Nephron progenitor cell (in vitro differentiated cells): ENCODE measurements at places on chromosomes 2 and 18.

GRCh38 chr2:230676546-230676945 lies 36.1 kb upstream of the CAB39 start:
- peaks cover 9% of the 10 kb centered on the region for H3K4me1 ChIP-seq
- no peak overlapping the region for H3K27ac ChIP-seq
- H3K4me3 ChIP-seq: no peak overlapping the region

- peak; percentile 67 for DNase-seq
- peaks cover 34% of the 10 kb centered on the region for H3K4me1 ChIP-seq
- no peak overlapping the region for H3K27ac ChIP-seq
- H3K27me3 ChIP-seq: peaks cover 99% of the 10 kb centered on the region
- H3K36me3 ChIP-seq: no peaks in the 10 kb centered on the region
These were observed 2.6 kb downstream of the ADCYAP1 start for GRCh38 chr18:907115-907884.

DNA sequence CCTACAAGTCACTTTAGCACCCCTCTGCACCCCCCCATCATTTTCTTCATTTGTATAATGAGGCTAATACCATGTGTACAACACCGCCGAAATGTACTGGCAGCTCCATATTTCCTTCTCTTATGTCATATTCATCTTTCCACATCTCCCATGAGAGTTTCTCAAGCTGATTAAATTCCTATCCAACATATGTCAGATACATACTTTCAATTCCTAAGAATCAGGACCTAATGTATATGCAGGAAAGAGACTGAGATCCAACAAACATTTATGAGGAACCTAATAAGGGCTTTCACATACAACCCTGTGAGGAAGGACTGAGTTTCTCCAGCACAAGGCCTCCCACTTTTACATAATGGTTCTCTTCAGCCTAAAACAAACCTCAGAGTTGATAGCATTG lies 41.9 kb downstream of the PRKD3 start:
- no peak for DNase-seq
- no peak overlapping the region for H3K27ac ChIP-seq
- H3K4me1 ChIP-seq: no peaks in the 10 kb centered on the region
- H3K27me3 ChIP-seq: no peaks in the 10 kb centered on the region

DNA sequence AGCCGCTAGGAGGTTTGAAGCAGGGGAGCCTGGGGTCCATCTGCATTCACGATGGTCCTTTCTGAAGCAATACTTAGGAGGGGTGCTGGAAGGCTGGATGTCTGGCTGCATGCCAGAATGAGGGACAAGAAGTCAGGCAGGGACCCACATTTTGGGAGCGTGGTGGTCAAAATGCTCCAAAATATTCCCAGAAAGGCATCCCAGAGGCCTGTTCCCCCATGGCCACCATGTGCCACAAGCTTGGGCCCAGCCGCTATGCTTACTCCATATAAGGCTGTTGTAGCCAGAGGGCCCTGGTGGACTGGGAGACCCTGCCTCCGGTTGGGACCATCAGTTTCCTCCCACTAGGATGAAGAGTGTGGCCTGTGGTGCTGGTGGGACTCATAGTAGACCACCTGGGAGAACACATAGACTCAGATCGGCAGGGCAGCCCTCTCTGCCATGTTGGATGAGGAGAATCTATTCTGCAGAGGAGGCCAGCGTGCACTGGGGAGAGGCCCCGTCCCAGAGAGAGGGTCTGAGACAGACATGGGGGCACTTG lies 3.6 kb upstream of the PROM2 start:
- H3K4me3 ChIP-seq: no peak overlapping the region
- H3K4me1 ChIP-seq: peaks cover 14% of the 10 kb centered on the region
- DNase-seq: no peak

DNA sequence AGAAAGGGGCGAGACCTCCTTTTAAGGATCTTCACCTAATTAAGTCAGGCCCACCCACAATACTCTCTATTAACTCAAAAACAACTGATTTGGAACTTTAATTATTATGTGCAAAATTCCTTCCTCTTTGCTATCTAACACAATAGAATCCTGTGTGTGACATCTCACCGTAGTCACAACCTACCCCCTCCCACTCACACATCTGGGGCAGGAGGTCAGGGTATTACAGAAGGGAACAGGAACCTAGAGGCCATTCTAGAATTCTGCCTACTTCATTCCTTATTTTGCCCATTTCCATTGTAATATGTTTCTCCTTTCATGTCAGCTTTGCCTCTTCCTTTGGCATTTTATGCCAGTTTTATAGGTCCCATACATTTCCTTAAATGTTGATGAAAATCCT lies 829.3 kb upstream of the ID2 start:
- no peak for DNase-seq
- H3K36me3 ChIP-seq: no peaks in the 10 kb centered on the region
- no peak overlapping the region for H3K27ac ChIP-seq
- H3K4me1 ChIP-seq: no peaks in the 10 kb centered on the region

GRCh38 chr2:69298261-69298660 lies 88.8 kb downstream of the GFPT1 start:
- no peaks in the 10 kb centered on the region for H3K36me3 ChIP-seq
- no peak overlapping the region for H3K4me3 ChIP-seq
- H3K27me3 ChIP-seq: peaks cover 18% of the 10 kb centered on the region
- DNase-seq: no peak
- no peaks in the 10 kb centered on the region for H3K4me1 ChIP-seq

- no peaks in the 10 kb centered on the region for H3K4me1 ChIP-seq
- H3K4me3 ChIP-seq: no peak overlapping the region
- no peak for DNase-seq
- peaks cover 35% of the 10 kb centered on the region for H3K36me3 ChIP-seq
- peak overlapping the region; percentile 24 for H3K27ac ChIP-seq
- H3K27me3 ChIP-seq: no peaks in the 10 kb centered on the region
These were observed 38.4 kb downstream of the PELI1 start for GRCh38 chr2:64105670-64106461.

- H3K4me1 ChIP-seq: no peaks in the 10 kb centered on the region
- DNase-seq: no peak
- peaks cover 4% of the 10 kb centered on the region for H3K27me3 ChIP-seq
- H3K27ac ChIP-seq: no peak overlapping the region
- H3K4me3 ChIP-seq: no peak overlapping the region
These were observed 48.1 kb downstream of the LHCGR start for GRCh38 chr2:48707466-48707865.

DNA sequence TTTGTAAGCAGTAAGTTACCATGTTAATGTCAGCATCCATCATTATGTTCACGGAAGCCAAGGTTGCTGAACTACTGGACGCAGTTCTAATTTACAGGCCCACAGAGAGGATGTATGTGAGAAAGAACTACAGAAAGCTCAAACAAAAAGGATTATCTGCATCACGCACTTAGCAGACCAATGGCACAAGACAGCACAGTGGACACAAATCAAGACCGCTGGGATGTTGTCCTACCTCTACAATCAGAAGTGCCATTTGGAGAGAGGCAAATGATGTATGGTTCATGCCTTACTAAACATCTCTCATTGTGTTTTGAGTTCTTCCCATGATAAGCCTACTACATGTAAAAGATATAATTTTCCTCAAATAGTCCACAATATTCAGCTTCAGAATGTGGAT lies 330.7 kb upstream of the CHAC2 start:
- peaks cover 3% of the 10 kb centered on the region for H3K27me3 ChIP-seq
- no peak overlapping the region for H3K4me3 ChIP-seq
- H3K36me3 ChIP-seq: no peaks in the 10 kb centered on the region
- H3K4me1 ChIP-seq: no peaks in the 10 kb centered on the region
- no peak for DNase-seq

DNA sequence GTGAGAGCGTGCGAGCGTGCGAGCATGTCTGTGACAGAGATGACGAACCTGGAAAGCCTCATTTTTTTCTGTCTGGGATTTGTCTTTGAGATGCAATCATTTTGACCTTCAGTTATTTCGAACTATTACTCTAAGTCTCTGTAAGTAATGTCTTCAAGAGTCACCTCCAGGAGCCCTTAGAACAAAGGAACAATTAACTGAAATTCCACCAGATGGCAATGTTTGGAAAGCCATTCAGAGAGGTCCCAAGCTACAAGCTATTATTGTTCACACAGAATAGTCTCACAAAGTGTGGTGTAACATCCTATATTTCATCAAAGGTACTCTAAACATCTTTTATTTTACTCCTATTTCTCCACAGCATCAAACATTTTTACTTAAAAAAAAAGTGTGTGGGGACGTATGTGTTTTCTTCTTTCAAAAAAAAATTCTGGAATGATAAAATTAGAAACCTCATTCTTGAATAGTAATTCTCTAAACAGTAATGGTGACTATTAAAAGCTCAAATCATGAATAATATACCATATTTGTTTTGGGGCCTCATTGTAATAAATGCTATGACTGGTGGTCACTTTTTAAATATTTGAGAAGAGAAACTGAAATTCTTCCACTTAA lies 35.1 kb upstream of the MAPRE2 start:
- no peaks in the 10 kb centered on the region for H3K4me1 ChIP-seq
- no peak overlapping the region for H3K27ac ChIP-seq
- H3K36me3 ChIP-seq: no peaks in the 10 kb centered on the region
- H3K4me3 ChIP-seq: no peak overlapping the region
- peak; percentile 8 for DNase-seq

- peak overlapping the region; percentile 42 for H3K27ac ChIP-seq
- H3K36me3 ChIP-seq: peaks cover 25% of the 10 kb centered on the region
- peaks cover 4% of the 10 kb centered on the region for H3K27me3 ChIP-seq
- H3K4me1 ChIP-seq: no peaks in the 10 kb centered on the region
- no peak overlapping the region for H3K4me3 ChIP-seq
- DNase-seq: no peak
These were observed 53.1 kb upstream of the ARL5A start for GRCh38 chr2:151881342-151881741.

- H3K27ac ChIP-seq: no peak overlapping the region
- H3K27me3 ChIP-seq: peaks cover 3% of the 10 kb centered on the region
- H3K36me3 ChIP-seq: no peaks in the 10 kb centered on the region
- H3K4me3 ChIP-seq: no peak overlapping the region
These were observed 35.2 kb downstream of the FAM228A start for GRCh38 chr2:24210106-24210455.

GRCh38 chr2:227834916-227835650 lies 21.4 kb downstream of the CCL20 start:
- H3K27ac ChIP-seq: no peak overlapping the region
- DNase-seq: no peak
- H3K36me3 ChIP-seq: no peaks in the 10 kb centered on the region
- no peaks in the 10 kb centered on the region for H3K4me1 ChIP-seq
- H3K27me3 ChIP-seq: peaks cover 6% of the 10 kb centered on the region
- no peak overlapping the region for H3K4me3 ChIP-seq

- peaks cover 30% of the 10 kb centered on the region for H3K27me3 ChIP-seq
- no peaks in the 10 kb centered on the region for H3K36me3 ChIP-seq
- no peak overlapping the region for H3K27ac ChIP-seq
These were observed 14.8 kb upstream of the STEAP3 start for GRCh38 chr2:119208791-119209203.

DNA sequence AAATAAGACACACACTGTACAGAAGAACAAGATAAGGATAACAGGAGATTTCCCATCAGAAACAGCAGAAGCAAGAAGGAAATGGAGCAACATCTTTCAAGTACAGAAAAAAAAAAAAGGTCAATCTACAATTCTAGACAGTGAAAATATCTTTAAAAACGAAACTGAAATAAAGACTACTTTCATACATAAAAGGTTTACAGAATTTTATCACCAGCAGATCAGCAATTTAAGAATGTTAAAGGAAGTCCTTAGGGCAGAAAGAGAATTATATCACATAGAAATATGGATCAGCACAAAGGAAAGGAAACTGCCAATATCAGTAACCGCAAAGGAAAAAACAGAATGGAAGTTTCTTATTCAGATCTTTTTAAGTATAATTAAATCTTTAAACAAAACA lies 931.0 kb downstream of the EPHA4 start:
- DNase-seq: no peak
- no peak overlapping the region for H3K27ac ChIP-seq
- no peaks in the 10 kb centered on the region for H3K36me3 ChIP-seq
- H3K4me3 ChIP-seq: no peak overlapping the region
- H3K4me1 ChIP-seq: peaks cover under 1% of the 10 kb centered on the region
- H3K27me3 ChIP-seq: peaks cover 3% of the 10 kb centered on the region

DNA sequence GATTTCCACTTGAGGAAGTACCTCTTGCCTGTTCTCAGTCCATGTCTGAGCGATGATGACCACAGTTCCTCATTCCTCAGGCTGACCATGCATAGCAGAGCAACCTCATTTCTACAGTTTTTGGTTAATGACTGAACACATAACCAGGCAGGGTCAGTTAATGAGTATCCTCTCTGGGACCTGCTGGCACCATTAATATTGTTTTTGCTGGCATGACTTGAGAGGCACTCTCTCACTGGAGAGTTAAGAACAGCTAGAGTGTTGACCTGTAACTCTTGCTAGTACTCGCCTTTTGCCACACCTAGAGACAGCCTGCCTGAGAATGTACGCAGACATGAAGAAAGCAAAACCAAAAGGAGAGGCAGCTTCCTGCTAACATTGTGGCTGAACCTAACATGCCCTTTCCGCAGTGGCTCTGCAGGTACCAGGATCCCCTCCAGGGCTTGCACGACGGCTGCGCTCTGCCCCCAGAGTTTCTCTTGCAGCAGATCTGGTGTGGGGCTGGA lies 23.9 kb downstream of the PECR start:
- H3K36me3 ChIP-seq: peaks cover 35% of the 10 kb centered on the region
- peaks cover 20% of the 10 kb centered on the region for H3K4me1 ChIP-seq
- H3K4me3 ChIP-seq: no peak overlapping the region
- peak overlapping the region; percentile 81 for H3K27ac ChIP-seq
- DNase-seq: no peak
